ENCODE measurements at places on chromosomes 12 and 14.

DNA sequence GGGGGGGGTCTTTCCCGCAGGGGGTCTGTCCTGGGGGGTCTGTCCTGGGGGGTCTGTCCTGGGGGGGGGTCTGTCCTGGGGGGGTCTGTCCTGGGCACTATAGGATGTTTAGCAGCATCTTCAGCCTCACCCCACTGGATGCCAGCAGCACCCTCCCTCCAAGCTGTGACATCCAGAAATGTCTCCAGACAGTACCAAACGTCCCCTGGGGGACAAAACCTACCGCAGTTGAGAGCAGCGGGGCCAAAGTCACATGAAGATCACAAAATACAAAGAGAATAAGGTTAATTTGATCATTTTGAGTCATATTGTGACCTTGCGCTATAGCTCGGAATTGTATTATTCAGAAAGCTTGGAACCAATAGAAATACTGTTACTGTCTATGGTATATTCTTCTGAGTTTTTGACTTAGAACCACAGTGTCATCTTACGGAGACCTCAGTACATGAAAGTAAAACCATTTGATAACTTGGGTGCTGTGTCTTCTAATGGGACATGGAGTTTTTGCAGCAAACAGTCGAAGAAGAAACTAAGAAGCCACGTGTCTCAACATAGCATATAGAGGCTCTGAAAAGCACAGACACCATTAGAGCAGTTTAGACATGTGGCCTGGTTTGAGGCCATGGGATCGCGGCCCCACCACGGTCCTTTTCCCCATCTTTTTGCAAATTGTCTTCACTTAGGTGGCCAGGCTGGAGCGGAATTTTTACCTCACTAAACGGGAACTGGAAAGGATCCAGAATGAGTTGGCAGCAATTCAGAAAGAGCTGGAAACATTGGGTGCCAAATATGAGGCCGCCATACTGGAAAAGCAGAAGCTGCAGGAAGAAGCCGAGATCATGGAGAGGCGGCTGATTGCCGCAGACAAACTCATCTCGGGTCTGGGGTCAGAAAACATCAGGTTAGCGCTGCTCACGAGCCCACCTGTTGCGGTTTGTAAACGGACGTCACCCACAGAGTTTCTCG, 59.9 kb downstream of the CCDC92 start:
- DNase-seq = no peak

GRCh38 chr14:77790566-77791224, 9.2 kb upstream of the ADCK1 start:
- DNase-seq = no peak

DNA sequence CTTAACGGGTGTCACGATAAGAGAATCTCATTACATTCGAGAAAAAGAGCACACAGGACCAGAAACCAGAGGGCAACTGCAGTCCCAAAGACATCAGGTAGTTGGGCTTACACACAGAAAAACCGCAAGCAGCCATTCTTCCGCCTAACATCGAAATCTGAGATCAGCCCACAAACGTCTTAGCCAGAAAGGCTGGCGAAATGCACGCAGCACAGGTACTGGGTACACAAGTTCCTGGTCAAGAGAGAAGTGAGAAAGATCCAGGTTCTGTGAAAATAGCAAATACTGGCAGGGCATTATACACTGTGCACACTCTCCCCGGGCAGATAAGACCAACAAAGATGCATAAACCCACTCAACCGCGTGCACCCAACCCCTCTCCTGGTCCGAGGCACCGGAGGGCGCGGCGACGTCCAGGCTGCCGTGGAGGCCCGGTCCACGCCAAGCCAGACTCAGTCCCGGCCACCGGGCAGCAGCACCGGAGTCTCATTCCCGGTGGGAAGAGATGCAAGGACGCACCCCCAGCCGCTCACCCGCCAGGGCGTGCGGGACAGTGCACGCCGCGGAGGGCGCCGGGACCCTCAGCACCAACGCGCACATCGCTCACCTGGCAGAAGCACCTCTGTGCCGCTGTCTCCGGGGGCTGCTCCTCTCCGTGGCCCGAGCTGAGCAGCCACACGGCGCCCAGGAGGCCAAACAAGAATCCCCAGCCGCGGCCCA, 437 bp downstream of the ERO1A start:
- no peak for DNase-seq

DNA sequence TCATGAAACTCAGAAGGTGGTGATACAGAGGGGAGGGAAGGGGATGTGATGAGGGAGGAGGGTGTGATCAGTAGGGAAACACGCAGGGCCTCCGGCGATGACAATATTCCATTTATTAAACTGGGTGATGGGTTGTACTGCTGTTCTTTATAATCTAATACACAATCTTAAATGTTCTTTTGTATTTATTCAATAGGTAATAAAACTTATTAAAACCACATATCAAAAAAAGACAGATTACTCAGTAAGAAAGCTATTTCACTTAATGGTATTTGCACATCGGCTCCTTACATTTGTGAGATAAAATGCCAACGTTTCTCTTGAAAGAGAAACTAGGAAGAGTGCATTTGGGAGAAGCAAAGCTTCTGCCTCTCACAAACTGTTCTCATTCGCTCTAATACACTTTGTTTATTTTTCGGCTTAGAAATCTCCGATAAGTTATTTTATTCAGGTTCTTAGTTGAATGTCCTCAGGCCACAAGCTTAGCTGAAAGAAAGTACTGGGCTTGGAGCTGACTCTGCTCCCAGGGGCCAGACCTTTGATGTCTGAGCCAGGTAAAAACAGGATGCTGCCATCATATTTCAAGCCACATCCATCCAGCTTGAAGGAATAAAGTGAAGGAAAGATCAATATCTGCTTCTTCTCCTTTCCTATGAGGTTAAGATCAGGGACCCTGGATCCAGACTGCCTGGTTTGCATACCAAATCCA, 17.5 kb downstream of the STON2 start:
- no peak for DNase-seq

DNA sequence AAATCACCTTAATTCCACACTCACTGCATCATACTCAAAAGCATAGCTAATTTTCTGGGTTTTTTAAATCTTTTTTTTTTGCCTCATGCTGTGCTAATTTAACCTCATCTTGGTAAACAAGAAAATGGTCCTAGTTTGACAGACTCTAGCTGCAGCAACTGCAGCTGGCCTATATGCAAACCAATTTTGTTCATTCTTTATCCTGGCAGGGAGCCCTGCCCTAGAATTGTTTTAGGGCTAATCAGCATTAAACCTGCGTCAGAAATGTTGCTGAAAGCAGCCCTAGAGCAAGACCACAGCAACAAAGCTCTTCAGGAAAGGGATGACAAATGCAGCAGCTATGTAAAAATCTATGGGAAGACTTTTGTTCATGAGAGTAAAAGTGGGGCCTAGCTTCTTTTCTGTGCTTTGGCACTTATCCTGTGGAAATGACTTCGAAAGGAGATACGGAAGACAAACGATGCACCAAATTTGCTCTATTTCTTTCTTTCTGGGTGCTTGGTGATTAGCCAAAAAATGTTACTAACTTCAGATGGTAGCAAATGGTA, 72.2 kb downstream of the DENND5B start:
- no peak for DNase-seq

GRCh38 chr14:54814076-54814475, 88.5 kb downstream of the GCH1 start:
- DNase-seq = no peak

DNA sequence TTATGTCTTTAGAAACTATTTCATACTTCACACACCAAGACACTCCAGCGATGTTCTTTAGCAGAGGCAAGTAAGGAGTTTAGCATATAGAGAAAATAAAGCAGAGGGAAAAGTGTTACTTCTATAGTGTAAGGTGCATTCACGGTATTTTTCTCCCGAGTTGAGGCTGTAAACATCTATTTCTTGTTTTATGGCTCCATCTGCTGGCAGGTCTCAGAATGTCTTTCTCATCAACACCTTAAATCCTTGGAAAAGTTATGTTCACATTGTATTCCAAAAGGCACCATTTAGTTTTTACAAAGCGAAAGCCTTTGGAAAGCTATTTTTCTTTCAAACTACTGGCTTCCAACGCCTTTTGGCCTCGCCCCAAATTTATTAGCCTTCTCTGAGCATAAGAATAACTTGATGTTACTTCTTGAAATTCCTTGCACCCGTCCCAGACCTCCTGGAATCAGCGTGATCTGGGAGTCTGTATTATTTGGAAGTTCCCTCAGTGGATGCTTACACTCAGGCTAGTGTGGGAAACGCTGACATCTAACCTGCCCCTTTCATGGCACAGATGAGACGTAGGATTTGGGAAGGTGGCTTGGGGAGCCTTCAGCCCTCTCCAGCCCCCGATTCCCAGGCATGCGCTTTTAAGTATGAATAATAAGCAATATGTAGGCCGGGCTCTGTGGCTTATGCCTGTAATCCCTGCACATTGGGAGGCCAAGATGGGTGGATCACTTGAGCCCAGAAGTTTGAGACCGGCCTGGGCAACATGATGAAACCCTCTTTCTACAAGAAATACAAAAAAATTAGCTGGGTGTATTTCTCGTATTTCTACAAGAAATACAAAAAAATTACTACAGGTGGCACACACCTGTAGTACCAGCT, 1.9 kb upstream of the PIWIL1 start:
- DNase-seq = no peak

GRCh38 chr14:73457924-73458182, 493 bp downstream of the NUMB start:
- DNase-seq = no peak

DNA sequence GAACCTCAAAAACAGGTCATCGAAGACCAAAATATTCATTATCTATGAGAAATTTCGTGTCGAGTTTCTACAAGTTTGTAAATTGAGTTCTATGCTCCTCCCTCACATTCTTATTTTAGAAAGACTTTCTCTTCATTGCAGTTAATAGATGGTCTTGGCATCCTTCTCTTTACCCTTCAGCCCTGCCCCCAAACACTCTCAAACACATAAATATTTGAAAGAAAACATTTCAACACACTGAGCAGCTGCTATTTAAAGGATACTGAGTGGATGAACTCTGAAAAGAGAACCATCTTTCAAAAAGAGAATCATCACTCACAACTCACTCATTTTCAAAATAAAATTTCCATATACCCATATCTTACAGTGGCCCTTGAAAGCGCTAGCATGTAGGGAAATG, 67.1 kb downstream of the NUAK1 start:
- no peak for DNase-seq

DNA sequence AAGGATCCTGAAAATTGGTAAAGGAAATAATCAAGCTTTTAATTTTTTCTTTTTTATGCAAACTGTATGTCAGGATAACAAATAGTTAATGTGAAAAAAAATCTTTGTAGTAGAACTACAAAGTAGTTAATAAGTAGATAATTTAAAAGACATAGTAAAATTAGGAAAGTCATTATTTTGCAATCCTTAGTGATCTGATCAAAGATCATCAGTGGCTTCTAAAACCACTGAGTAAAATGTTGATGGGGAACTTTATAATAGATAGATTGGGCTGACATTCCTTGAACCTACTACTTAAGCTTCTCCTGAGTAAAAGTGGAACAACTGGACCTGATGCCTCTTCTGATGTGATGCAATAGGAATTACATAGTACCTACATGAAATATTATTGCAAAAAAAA, 119.0 kb upstream of the TMTC2 start:
- DNase-seq = no peak

DNA sequence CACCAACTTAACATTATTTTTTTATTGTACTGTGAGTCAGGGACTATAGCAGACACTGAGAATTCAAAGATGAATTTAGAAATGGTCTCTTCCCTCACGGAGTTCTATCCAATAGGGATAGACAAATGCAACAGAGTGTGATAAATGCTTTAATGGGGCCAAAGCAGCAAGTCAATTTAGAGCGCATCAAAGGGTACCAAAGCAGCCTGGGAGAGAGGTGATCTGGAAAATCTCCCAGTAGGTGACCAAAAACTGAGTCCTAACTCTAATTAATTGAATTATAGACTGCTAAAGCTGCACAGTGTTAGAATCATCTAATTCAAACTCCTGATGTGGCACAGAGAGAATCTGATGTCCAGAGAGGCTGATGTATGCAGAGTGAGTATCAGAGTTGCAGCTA, 2.6 kb downstream of the LIN7A start:
- DNase-seq = no peak

- peak; percentile 23 for DNase-seq
Measured at GRCh38 chr14:101202627-101203404, 299.3 kb upstream of the RTL1 start.

- DNase-seq = no peak
Measured at GRCh38 chr12:12958886-12959285, 6.9 kb upstream of the GPRC5D start.

DNA sequence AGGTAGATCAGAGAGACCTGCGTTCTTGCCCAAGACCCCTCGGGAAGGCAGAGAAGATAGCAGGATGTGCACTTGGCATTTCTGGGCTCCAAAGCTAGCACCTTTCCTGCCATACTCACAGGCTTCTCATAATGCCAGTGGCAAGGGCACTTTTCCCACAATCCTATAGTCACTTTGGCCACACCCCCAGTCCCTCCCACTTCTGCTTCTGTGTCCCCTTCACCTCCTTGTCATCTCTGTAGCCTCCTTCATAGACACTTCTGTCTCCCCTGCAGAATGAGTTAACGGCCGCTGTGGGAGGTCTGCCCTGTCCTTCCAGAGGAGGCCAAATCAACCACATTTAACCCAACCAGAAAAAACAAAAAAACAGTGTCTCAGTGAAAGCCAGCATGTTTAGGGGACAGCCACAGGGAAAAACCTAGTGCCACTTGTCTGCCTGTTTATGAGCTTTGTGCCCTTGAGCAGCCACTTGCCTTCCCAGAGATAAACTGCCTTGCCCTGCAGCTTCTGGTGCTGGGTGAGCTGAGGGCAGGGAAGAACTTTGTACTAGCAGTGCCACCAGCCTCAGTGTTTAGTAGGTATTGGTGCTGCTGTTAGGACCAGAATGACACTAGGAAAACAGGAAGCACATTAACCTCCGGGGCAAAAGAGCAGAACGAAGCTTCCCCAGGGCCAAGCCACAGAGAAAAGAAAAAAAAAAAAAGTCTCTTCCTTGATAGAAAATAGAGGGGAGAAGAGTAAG, 193.0 kb upstream of the PWP1 start:
- no peak for DNase-seq

DNA sequence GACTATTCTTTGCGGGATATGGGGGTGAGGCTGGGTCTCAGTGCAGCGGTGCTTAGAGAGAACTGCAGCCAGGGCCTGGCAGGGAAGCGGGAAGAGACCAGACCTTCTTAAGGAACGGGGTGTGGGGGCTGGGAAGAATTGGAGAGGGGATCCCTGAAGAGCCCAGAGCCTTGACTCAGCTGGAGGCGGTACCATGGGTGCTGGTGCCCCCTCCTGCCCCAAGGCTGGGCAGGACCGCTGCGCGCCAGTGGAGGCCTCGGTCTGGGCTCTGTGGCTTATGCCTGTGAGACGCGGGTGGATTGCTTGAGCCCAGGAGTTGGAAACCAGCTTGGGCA, 1.3 kb upstream of the RNU7-1 start:
- DNase-seq = no peak

DNA sequence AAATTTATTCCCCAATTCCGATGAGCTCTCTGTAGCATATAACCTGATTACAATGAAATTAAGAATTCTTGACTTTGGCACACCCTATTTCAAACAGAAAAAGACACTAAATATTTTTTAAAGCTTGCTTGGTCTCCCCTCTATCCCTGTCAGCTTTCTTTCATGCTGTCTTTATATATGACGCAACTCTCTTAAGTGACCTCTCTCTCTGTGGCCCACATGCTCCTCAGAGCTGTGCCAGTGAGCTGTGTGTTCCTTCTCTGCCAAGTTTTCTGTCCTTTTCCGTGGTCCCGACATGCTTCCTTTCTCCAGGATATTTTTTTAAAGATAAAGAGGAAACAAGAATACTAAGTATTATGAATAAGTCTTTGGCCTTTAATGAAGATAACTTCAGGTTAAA, 484.0 kb downstream of the ETNK1 start:
- no peak for DNase-seq

Data from ecto neural progenitor cell (in vitro differentiated cells).